ENCODE measurements at places on chromosomes 11 and 22.

GRCh38 chr11:119789766-119790407 is 60.9 kb upstream of the NECTIN1 start:
- DNase-seq: no peak

- DNase-seq: no peak
Observed at GRCh38 chr22:26445577-26446275, 16.7 kb downstream of the ASPHD2 start.

DNA sequence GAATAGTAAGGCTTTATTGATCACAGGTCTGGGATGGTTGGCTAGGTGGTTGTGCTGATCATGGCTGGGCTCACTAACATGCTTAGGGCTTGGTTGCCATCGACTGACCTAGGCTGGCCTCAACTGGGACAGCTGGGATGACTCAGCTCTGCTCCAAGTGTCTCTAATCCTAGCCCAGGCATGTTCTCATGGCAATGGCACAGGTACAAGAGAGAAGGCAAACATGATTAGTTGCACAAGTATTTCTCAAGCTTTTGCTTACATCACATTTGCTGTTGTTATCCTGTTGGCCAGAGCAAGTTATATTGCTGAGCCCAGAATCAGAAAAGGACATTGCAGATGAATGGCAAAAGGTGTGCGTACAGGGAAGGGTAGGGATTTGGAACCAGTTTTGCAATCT is 68.5 kb upstream of the SLC35C1 start:
- peak; percentile 56 for DNase-seq

- no peak for DNase-seq
Observed at GRCh38 chr11:11313902-11314692, 39.0 kb downstream of the CSNK2A3 start.

- DNase-seq: no peak
Observed at GRCh38 chr11:18736590-18737148, 10.7 kb upstream of the IGSF22 start.

GRCh38 chr11:71268706-71269321 is 16.4 kb upstream of the SHANK2 start:
- DNase-seq: no peak

Data from A549 (cell line).